Activated effector memory CD4-positive, alpha-beta T cell treated with anti-CD3 and anti-CD28 coated beads, Interleukin-2, amount 50 U/mL, for 16 hours (primary cell): ENCODE measurements at places on chromosomes 7 and 10.

GRCh38 chr10:123999956-124000615 is 93.3 kb downstream of the CHST15 start:
- no peak for DNase-seq

DNA sequence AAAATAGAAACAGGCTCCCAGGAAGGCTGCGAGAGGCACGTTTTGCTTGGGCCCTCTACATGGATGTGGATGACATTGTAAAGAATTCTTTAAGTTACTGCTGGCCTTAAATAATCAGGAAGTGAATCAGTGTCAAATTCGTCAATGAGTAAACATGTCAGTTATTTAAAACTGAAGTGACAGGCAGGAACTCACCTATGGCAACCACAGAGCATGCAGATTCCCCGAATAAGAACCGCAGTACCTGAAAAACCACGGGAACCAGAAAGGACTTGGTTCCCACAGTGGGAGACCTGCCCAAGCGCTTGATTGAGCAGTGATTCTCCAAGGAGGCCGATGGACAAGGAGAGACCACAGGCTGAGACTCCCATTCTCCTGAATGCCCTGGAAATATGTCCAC is 351.2 kb upstream of the AKR1E2 start:
- no peak for DNase-seq

DNA sequence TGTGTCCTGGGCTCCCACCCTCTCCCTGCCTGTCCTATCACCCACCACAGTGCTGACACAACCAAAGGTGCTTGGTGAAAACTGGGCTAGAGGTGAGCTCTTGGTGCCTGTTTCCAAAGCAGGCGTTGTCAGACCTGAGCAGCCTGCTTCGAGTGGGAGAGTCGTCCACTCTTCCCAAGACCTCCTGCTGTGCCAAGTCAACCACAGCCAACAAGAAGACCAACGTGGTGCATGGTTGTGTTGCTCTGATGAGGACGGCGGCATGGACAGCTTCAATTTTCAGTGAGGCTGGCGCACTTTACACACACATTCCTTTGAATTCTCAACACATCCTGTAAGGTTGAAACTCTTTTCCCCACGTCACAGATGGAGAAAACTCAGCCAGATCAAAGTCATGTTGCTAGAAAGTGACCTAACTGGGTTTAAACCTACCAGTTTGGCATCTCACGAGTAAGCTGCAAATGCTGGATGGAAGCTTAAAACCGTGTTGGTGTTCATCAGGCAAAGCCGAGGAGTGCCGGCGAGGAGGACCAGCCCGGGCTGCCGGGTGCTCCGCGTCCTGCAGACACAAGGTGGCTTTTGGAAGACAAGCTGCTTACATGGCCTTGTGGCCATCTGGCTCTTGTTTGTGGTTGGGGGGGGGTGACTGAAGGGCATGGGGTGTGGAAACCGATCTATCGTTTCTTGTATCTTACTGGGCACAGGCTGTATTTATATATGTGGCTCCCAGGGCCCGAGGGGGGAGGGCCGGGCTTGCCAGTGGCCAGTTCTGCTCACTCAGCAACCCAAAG is 39.3 kb downstream of the INSIG1 start:
- DNase-seq: no peak

GRCh38 chr10:46077141-46077554 is 31.1 kb upstream of the MSMB start:
- DNase-seq: no peak

GRCh38 chr7:155598810-155599210 is 45.7 kb upstream of the RBM33 start:
- peak; percentile 94 for DNase-seq

DNA sequence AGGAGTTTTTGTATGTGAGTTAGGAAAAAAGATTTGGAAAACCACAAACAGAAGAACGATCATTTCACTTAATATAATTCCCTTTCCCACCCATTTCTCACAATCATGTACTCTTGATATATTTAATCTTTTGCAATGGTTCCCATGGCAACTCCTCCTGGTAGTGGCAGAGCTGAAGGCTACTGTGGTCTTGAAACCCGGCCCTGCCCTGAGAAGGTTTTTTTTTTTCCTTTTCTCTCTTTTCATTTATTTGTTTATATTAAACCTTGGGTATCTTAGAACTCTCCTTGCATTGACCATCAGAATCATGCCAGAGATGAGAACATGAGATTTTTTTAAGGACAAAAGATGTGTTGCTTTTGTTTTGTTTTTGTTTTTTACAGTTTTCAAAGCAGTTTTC is 566.1 kb upstream of the NRP1 start:
- no peak for DNase-seq

- no peak for DNase-seq
Measured at GRCh38 chr7:22127835-22128527, 182.3 kb upstream of the CDCA7L start.

DNA sequence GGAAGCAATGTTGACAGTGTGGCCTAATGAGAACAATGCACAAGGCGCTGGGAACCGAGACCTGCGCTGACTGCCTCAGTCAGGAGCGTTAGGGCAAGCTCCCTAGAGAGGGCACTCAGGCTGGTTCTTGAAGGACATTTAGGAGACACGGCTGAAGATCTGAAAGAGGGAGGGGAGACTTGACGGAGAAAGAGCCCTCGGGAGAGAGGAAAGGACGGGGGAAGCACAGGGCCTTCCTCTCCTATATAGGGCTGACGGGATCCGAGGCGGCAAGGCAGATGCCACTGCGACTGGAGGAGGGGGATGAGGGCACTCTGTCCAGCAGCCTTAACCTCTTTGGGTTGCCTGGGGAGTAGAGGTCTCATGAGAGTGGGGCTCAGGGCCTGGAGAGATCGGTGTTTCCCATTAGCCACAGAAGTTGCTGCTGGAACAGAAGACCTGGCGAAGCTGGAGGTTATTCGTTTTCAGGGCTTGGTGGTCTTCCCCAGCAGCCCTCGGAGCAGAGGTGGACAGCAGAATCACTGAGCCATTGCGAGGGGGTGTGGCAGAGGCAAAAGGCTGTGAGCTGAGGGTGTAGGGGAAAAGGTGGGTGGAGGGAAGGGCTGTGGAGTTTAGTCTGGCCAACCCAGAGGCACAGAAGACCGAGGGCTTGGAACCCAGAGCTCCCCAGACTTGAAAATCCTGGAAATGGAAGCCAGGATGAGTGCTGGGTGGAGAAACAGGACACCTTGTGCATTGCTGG is 36.0 kb downstream of the CLEC2L start:
- no peak for DNase-seq

DNA sequence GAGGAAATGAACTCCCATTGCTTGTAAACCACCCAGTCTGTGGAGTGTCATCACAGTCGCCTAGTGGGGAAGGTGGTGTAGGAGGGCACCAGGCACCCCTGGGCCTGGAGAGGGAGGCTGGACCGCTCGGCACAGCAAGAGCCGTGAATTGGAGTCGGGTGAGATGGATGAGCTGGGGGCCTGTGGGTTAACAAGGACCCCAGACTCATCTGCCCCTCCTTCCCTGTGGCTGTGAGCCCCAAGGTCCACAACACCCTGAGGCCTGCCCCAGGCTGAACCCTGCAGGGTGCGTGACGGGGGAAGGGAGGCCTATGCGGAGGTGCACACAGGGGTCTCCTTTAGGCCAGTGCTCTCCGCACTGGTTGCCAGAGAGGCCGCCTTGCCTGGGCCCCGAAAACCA is 581.4 kb upstream of the FOXK1 start:
- DNase-seq: no peak

- no peak for DNase-seq
Measured at GRCh38 chr10:71971769-71972555, 7.8 kb downstream of the CHST3 start.

DNA sequence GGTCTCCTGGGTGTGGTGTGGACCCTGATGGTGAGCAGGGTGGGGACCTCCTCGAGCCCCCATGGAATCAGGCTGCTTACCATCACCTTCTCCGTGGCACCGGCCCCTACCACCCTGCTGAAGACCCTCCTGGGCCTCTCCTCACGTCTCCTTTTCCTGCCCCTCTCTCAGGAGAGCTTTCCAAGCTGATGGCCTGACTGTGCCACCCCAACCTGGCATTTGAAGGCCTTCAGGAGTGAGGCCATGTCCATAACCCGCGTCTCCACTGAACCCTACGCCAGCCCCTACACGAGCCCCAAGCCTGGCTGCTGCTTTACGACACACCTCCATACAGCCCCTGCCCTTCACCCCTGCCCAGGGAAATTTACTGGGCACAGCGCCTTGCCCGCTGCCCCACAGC is 55.4 kb downstream of the ZRANB1 start:
- peak; percentile 50 for DNase-seq
